ENCODE measurements at places on chromosomes 3 and 15. TPM values are rescaled to one million over a fixed set of nuclear protein-coding genes. Genes with fewer than 3 reads are reported as not detected.

The SAMD7 gene
- not detected for total RNA-seq

The NAALADL2 gene
- 17.8 TPM for total RNA-seq

The CHRNA3 gene
- not detected for total RNA-seq

The AQP9 gene
- total RNA-seq, result not detected

The SENP8 gene
- total RNA-seq, result 1.8 TPM

The SIDT1 gene
- not detected for total RNA-seq

The RARB gene
- 50.8 TPM for total RNA-seq

The TTLL13 gene
- total RNA-seq, result not detected

The TMC3 gene
- total RNA-seq, result not detected

The CCR9 gene
- not detected for total RNA-seq

The EIF2B5 gene
- 29.4 TPM for total RNA-seq

The AMIGO3 gene
- total RNA-seq, result not detected

The ALDH1A2 gene
- total RNA-seq, result 0.30 TPM

The SUCLG2 gene
- total RNA-seq, result 61.8 TPM

The POPDC2 gene
- 0.59 TPM for total RNA-seq

The PLA2G4F gene
- not detected for total RNA-seq

The DGKG gene
- total RNA-seq, result 6.7 TPM

The PTH1R gene
- total RNA-seq, result not detected

The SCN10A gene
- total RNA-seq, result not detected

The EPHA3 gene
- 17.0 TPM for total RNA-seq

The ZDHHC19 gene
- total RNA-seq, result not detected

The TMIE gene
- not detected for total RNA-seq

The WDR93 gene
- total RNA-seq, result under 0.01 TPM

The FAM131A gene
- total RNA-seq, result 38.7 TPM

The CLRN1 gene
- total RNA-seq, result not detected

The GRK7 gene
- 0.05 TPM for total RNA-seq

The ZBTB47 gene
- total RNA-seq, result 31.8 TPM

The LNP1 gene
- 3.3 TPM for total RNA-seq

The CLK3 gene
- 54.3 TPM for total RNA-seq

The BNC1 gene
- total RNA-seq, result 23.3 TPM

The HEG1 gene
- 282 TPM for total RNA-seq

The FEZF2 gene
- total RNA-seq, result not detected

The KLHL6 gene
- under 0.01 TPM for total RNA-seq

The PLSCR2 gene
- total RNA-seq, result not detected

The SRP14 gene
- total RNA-seq, result 129 TPM

The ESYT3 gene
- total RNA-seq, result 1.6 TPM

The ZNF860 gene
- total RNA-seq, result 0.59 TPM

The EIF3J gene
- total RNA-seq, result 71.1 TPM

The CYP1A2 gene
- not detected for total RNA-seq

The SMAD6 gene
- total RNA-seq, result 25.5 TPM

The CASR gene
- total RNA-seq, result not detected

The RYR3 gene
- 0.42 TPM for total RNA-seq

The PIK3CB gene
- 17.6 TPM for total RNA-seq

The BHLHE40 gene
- 85.1 TPM for total RNA-seq

Data from smooth muscle cell of the umbilical artery (primary cell).